Stimulated activated CD8-positive, alpha-beta memory T cell treated with anti-CD3 and anti-CD28 coated beads, Interleukin-7, amount 100 ng/mL, for 1 hour (primary cell): ENCODE measurements at places on chromosomes 6 and 20.
A peak's percentile ranks its signal among the peaks of the same experiment; 100 is the strongest.

DNA sequence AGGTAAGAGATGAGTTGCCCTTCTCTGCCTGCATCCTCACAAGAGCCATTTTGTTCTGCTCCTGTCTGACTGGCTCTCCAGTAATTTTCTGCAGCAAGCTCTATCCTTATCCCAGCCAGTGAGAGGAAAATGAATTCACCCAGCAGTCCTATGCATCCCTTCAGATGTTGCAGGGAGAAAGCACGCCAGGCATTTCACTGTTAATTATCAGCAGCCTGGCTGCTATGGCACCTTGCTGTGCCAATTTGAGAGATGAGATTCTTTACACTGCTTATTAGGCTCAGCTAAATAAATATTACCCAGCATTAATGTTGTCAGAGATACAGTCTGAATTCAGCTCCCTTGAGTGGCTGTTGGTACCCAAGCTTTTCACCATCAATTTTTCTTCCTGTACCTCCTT is 61.1 kb upstream of the SNAP25 start:
- no peak for DNase-seq

DNA sequence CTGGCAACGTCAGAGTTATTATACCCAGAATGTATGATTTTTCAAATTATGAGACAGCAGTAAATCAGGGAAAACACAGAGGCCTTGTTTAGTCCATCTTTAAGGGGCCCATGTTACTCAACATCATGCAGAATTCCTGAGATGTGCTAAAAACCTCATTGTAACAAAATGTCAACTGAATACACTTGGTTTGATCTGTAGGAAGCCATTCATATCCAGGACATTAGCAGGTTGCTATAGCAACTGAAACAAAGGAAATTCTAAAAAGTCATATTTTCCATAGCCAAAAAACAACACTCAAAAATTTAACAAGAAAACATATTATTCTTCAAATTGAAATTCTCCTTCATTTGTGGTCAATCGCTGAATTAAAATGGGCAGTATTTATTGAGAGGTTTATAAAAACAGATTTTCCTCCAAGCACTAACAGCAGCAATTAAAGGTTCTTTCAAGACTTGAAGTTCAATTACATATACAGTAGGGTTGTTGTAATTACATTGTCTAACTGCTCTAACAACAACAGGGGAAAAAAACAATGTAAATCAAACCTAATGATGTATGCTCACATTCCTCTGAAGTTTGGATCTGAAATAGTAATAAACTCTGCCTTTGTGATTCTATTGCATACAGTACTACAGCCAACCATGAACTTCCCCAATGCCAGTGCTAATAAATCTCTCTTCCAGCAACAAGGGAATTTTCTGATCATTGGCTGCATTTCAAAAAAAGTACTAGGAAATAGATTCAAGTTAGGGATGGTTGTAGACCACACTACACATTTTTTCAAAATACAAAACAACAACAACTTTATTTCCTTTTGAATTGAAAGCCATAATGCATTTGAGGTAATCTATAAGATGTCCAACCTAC is 34.9 kb downstream of the COL12A1 start:
- no peak for DNase-seq

DNA sequence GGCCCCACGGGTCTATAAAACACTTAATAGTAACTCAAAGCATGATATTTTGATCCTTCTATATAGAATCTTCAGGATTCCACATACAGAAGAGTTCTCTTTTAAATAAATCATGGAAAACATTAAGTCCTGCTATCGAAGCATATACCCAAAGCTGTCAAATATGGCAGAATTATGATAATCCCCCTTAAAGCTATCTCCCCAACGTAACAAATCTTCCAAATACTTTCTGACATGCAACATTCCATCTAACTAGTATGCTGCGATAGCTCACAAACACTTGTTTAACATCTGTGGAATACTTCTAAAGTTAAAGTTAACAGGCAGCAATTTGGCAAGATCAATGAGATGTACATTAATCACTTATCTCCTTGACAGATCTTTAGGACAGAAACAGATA is 371.0 kb upstream of the RUNX2 start:
- no peak for DNase-seq

DNA sequence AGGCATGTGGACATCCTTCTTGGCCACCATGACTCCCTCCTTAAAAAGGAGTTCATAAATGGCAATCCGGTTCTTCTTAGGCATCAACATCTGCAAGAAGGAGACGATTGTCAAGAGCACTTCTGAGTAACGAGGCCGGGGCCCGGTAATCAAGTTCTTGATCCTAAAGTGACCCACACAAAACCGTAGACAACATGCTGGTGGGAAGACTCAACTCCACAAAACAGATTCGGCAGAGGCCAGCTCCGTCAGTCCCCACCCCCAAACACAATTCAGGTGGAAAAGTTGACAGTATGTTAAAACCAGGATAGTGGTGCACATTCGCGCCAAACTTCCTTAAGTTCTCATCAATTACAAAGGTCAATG is 754 bp downstream of the RPS10 start:
- DNase-seq: no peak

DNA sequence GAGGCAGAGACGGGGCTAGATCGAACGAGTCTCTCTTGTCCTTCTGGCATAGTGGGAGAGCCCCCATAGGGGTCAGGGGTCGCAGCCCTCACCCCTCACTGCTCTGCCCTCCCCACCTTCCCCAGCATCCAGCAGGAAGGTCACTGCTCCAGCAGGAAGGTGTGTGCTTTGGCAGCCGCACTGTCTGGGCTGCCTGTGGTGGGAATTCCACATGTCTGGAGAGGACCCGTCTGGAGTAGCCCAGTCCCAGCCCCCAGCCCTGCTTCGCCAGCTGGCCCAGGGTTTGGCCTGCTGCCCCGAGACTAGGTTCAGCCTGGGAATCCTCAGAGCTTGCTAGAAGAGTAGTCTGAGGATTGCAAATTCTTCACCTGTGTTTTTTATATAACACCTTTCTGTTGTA is 2.5 kb upstream of the R3HDML start:
- no peak for DNase-seq

DNA sequence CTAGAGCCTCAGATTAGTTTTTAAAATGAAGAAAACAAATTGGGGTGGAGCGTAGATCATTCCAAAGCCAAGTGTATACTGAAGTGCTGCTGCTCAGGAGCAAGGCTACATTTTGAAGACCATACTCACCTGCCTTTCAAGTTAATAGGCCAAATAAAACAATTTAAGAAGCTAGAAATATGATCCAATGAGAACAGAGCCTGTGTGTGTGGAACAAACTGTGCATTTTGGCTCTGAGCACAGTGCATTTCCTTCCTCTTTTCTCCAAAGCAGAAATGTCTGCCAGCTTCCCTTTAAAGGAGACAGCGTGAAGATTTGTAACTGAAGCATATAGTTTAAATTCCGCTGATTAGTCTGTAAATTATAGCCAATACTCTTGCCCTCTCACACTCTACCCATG is 3.2 kb upstream of the IFNGR1 start:
- DNase-seq: no peak

DNA sequence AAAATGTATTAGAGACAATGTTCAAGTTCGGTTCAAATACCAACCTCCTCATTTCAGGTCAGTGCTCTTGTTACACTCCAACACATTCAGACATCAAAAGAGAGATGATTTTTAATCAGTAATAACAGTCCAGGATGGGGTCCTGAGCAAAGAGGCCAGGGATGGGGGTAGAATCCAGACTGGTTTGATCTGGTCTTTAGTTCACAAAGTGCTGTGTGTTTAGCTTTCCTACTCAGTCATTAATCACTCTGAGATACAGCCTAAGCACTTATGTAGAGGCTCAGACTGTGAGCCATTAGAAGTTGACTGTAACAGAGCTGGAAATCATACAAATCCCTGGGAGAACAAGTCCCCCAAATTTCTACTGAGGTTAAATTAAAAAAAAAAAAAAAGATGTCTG is 241.6 kb downstream of the PTPRK start:
- no peak for DNase-seq

GRCh38 chr20:62055106-62055861 is 10.4 kb downstream of the TAF4 start:
- no peak for DNase-seq

DNA sequence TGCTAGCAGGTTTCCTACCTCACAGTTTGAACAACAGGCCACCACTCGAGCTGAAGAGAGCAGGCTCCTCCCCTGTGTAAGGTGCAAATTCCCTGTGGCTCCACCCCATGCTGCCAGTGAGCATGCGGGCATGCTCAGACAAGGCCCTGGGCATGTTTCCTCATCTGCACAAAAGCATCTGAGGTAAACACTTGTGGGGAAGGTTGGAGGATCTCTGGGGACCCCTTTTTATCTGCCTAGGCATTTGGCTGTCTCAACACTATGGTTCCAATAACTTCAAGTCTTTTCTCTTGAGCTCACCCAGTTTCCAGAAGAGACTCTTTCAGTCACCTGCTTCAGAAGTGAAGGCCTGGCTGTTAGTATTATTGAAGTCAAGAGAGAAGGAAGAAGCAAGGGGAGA is 9.4 kb downstream of the C6orf58 start:
- DNase-seq: no peak

- no peak for DNase-seq
Measured at GRCh38 chr6:38738261-38738660, 23.1 kb downstream of the DNAH8 start.

DNA sequence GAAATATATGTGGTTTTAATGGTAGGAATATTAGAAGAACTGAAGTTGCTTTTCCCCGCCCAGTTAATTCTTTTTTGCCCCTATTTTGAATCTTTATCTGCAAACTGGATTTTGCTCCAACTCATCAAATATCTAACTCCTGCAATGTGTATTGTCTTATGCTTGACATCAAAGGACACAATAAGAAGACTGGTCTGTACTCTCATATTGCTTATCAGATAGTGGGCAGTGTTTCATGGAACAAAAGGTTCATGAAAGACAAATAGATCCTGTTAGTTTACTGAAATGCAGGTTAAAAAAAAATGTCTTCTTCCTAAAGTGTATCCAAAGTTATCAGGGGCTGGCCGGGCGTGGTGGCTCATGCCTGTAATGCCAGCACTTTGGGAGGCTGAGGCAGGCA is 27.7 kb upstream of the GTF3C6 start:
- no peak for DNase-seq

DNA sequence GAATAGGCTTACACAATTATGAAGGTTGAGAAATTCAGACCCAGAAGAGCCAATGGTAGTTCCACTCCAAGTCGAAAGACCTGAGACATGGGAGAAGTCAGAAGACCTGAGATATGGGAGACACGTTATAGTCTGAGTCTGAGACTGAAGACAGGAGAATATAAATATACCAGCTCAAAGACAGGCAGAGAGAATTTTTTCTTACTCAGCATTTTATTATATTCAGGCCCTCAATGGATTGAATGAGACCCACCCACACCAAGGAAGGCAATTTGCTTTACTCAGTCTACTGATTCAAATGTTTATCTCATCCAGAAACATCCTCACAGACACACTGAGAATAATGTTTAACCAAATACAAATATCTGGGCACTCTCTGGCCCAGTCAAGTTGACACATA is 693.5 kb downstream of the HDGFL1 start:
- DNase-seq: no peak

GRCh38 chr6:142112451-142113061 is 20.2 kb upstream of the GJE1 start:
- peak; percentile 21 for DNase-seq

DNA sequence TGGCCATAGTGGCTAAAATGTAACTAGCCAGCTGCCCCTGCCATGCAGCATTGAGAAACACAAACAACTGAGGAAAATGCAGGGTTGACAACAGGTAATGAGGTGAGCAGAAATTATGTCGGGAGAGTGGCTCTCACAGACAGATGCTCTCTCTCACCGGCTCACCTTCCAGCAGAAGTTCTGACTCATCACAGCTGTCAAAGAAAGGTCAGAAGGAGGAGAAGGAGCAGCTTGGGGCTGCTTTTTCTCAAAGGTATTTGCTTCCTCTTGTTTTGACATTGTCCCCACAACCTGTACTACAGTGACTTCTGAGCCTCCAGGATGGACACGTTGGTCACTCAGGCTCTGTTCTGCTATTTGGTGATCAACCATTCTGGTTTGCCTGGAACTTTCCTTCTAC is 190.5 kb upstream of the HEY2 start:
- no peak for DNase-seq

GRCh38 chr6:148472171-148473105 is 129.8 kb downstream of the SASH1 start:
- DNase-seq: no peak

DNA sequence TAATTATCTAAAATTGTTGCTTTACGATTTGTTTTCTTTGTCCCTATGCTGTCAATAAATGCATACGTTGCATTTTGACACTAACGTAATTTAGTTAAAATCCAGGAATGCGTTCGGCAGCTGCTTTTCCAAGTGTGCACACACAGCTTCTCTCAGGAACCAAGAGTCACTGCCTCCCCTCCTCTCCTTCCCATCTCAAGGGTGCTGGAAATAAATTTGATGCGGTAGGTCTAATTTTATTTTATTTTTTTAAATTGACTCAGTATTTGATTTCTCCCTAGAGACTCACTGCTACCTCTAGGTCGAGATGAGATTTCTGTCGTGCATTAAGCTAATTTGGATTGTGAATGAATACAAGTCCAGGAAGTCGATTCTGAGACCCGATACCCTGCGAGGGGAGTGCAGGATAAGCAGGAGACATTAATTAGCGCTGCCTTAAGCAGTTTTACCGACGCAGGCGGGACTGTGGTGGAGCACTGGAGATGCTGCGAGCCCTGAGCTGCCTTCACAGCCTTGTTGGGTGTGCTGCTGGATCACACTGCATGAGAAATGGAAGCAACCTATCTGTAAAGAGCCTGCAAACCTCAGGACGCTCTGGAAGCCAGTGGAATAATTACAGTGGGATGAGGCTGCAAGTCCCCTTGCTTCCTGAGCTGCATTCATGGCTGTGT is 381.2 kb downstream of the C6orf118 start:
- DNase-seq: no peak

DNA sequence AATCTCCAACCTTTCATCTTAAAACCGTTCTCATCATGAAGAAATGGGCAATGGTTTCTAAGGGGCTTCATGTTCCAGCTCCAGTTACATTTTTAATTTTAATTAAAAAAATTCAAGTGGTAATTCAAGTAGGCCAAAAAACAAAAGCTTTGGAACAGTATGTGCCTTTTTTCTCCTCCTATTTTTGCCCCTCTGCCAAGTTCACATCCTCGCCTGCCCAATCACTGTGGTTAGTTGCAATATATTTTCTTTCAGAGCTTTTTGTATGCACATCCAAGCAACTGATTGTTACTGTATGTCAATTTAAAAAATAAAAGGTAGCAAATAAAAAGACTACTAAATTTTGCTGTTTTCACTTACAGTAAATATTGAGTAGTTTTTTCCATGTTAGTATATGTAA is 99.8 kb upstream of the B3GAT2 start:
- no peak for DNase-seq
